NCI-H748 treated with DMSO at 0.1 percent for 48 hours (cell line): ENCODE measurements at places on chromosomes 1 and 21.

DNA sequence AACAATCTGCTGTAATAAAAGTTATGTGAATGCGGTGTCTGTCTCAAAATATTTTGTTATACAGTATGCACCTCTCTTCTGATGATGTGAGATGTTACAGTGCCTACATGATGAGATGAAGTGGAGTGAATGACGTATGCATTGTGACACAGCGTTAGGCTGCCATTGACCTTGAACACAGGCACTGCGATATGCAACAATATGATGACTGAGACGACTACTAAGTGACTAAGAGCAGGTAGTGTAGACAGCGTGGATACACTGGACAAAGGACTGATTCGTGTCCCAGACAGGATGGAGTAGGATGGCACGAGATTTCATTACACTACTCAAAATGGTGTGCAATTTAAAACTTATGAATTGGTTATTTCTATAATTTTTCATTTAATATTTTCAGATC is 8.4 kb downstream of the SGIP1 start:
- no peak for DNase-seq

GRCh38 chr1:82048596-82048995 is 247.9 kb downstream of the ADGRL2 start:
- no peak for DNase-seq

DNA sequence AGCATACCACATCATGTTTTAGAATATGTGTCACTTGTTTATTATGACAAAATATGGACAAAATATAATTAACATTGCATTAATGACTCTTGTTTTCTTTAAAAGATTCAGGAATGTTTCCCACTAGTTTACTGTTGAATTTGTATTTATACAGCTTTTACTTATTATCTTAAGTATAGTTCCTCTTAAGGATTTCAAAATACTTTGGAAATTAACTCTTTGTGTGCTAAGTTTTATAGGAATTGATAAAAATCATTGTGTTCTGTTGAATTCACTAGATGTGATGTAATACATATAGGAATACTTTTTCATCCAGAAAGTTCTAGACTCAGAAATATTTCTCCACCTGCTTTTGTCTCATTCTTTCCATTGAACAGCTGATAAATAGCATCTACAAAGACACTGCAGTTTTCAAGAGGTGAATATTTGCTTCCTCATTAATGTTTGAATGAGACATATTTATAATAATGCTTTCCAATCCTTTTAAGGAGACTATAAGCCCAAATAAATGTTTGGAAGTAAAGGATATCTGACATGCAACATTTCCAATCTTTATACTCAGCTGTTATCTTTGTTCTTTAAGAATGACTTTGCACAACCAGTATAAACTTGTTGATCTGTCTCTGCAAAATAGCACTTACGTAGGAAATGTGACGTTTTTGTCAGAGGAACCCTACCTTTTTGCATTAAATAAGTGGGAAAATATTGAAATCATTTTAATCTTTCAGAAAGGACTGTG is 38.4 kb upstream of the SAMSN1 start:
- DNase-seq, result no peak

DNA sequence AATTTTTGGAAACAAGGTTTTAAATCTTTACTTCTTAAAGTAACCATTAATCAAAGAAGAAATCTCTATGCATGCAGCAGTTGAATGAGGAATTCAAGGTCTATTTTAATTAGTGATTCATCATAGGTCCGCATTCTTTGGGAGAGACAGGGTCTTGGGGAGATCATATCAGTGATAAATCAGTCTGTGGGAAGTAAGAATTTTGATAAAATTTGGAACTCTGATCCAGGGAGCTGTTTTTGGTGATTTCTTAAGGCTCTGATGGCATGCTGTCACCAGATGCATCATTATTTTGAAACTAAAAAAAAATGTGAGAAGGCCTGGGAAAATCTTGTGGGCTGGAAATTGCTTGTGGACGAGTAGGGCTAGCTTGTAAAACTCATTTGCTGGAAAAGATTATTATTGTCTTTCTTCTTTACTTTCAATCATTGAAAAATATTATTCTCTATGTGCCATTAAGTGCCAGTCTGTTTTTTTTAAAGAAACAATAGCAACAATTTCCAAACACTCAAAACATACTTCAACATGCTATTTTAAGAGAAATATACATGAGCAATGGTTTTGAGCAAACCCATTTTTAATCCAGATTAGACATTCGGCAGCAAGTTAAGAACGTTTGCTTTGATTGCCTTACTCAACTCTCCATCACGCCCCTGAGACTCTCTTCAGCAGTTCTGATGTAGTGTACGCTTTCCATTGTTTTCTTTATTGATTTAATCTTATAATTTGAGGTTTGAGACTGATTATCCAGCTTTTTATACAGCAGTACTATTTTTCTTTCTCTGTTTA is 62.6 kb downstream of the ZBTB18 start:
- no peak for DNase-seq

DNA sequence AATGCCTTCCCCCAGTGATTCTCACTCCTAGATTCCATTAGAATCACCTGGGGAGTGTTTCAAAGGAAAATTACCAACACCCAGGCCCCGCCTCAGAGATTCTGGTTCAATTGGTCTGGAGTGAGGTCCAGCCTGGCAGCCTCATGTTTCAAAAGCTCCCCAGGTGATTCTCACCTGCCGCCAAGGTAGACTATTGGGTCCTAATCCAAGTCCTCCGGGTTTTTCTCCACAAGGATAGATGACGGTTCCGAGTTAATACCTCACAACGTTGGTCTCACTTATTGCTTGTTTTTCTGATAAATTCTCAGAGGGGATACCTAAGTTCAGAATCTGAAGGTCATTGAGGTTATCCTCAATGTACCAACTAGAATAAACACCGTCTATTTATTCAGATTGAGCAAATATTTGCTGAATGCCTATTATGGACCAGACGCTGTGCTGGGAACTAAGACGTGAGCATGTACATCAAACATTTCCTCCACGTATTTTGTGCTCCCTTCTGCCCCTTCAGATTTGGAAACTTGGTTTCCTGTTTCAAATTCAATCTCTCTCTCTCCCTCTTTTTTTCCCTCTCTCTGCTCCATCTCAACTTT is 97.5 kb downstream of the SEC16B start:
- peak; percentile 59 for DNase-seq

- no peak for DNase-seq
Measured at GRCh38 chr1:196449460-196449859, 158.8 kb downstream of the KCNT2 start.

DNA sequence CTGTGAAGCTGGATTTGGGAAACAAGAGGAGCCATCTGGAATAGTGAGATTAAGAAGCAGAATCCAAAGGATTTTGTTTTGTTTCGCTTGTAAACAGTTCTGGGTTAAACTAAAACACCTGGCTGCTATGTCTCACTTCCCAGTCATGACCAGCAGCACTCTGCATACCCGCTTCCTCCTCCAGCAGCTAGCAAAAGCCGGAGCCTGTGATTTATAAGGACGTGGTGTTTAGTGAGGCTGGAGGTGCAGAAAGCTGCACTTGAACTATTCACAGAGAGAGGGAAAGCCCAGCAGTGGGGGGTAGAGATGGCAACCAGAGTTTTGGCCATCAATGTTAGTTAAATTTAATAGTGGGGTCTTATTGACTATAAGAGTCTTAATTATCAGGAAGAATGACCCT is 240.2 kb downstream of the AJAP1 start:
- peak; percentile 20 for DNase-seq

- DNase-seq, result no peak
Measured at GRCh38 chr1:8315573-8316475, 2.1 kb upstream of the SLC45A1 start.

- no peak for DNase-seq
Measured at GRCh38 chr1:46401154-46401913, 7.2 kb downstream of the FAAH start.

GRCh38 chr1:111422546-111423391 is 4.8 kb downstream of the OVGP1 start:
- DNase-seq, result no peak

DNA sequence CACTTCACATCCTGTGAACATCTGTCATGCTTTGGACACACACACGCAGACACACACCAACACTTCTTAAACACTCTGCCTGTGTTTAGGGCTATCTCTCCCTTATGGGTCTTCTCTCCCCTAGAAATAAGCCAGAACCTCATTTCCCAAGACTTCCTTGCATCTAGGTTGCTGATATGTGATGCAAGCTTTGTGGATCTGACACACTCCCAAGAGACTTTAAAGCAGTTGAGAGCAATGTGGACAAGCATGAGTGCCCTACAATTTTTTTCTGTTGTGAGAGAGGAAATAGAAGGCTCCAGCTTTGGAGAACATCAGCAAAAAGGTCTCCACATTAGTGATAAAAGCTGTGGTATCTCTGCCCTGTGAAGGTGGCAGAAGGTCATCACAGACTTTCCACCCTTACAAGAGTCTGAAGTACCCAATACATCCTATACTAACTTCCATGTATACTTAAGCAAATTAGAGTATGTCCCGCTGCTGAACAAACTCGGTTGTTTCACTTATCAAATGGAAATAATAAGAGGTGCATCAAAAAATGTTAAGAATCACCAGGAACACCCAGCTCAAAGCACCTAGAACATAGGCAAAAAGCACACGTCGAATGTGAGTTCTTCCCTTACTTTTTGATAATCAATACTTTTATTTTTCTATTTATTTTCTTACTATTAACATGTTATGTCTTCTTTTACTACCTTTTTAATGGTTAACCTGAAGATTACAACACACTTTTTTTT is 267.6 kb downstream of the SETD4 start:
- no peak for DNase-seq

DNA sequence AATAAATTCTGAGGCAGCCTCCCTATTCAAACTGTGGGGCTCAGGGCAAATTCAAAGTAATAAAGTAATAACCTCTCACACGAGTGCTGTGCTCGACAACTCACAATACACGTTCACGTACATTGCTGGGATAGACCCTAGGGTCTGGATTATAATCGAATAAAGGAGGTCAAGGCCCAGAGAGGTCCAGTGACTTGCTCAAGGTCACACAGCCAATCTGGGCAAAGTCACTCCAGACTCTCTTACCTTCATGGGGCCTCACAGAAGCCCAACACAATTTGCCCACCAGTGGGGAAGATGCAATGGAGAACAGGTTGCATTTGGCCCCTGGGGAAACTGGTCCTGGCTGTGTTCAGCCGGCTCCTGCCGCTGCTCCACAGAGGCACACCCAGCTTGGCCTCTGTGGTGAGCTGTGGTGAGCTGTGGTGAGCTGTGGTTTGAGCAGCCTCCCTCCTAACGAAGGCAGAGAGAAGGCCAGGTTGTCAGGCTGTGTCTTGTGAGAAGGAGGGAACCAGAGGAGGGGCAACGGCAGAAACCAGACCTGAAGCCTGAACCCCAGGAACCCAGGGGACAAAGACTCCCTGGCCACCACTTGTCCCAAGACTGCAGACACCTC is 35.1 kb downstream of the NUAK2 start:
- no peak for DNase-seq

DNA sequence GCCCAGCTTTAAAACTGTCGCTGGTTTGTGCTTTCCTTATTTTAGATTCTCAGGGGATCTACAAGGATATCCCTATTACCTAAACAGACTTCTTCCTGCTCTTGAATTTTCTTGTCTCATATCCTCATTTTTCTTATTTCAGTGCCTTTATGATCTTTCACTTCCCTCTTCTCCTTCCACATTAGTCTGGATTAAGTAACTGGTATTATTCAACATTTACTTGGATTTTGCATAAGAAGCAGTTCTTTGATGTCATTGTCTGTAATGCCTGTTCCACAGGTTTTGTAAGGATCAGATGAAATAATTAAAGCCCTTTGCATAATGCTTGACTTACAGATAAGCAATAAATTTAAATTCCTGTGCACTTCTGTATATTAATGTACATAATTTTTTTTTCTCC is 26.5 kb downstream of the CXADR start:
- no peak for DNase-seq

DNA sequence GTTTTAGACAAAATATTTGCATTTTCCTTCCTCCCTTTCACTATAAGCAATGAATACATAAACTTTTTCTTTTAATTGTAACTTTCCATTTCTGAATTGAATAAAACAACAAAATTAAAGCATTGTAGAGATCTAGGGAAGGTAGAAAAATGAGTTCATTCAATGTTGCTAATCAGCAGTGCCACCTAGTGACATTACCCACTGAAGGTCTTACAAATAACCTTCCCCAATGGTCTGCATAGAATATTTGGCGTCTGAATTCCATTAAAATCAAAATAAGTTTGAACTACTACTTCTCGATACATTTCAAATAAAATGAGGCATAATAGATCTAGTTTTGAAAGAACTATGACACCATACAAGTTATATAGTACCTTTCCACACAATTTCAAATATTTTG is 19.6 kb downstream of the FH start:
- peak; percentile 6 for DNase-seq

DNA sequence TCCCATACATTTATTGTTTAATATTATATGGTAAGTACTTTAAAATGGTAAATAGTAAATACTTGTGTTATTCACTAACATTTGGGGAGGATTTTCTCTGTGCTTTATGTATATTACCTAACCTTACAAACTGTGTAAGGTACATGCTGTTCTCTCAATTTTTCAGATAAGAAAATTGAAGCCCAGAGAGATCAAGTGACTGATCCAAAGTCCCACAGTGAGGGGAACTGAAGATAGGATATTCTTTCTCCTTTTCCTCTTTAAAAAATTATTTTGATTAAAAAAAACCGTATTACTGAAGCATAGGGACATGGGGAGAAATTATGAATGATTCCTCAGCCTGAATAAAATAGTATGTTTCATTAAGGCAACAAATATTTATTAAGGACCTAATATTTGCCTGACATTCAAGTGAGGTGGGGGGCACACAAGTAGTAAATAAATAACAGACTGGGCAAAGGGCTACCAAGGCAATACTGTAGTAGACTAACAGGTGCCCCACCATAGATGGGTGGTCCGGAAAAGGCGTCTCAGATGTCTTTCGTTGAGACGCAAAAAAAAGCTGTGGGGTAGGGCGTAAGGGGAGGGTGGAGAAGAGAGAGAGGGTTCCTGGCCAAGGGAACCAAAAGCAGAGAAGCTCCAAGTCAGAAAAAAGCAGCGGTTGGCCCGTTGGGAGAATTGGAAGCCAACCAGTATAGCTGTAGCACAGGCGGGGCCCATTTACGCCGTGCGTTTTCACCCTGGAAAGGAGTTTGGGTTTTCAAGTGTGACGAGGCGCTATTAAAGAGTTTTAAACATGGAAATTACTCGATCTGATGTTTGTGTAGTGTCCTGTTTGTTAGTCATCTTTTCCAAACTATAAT is 944 bp upstream of the AGO3 start:
- DNase-seq, result peak; percentile 31

DNA sequence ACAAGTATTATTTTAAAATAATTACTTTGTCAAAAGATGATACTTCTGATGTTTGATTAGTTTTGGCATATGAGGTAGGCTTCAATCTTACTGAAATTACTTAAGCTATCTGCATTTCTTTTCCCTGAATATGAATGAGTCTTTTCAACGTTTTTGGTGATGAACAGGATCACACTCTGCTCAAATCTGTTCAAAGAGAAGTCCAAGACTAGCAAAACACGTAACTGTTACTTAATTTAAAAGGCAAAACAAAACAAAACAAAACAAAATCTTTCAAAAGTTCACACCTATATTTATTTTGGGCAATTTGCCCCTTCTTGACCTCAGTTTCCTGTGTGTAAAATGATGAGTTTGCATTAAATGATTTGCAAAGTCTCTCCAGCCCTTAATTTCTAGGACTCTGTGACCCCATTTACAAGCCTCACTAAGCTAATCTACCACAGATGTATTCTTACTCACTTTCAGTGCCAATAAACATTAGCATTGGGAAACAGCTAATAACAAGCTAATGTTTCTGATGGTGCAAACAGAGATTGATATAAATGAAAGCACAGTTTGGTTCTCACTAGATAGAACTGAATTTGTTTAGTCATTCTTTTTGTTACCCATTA is 865.4 kb downstream of the LTN1 start:
- no peak for DNase-seq

- no peak for DNase-seq
Measured at GRCh38 chr1:106304106-106304505, 752.4 kb upstream of the PRMT6 start.

GRCh38 chr21:39340687-39341086 is 8.2 kb downstream of the HMGN1 start:
- no peak for DNase-seq
